ENCODE measurements at places on chromosomes 5 and 9. TPM values are rescaled to one million over a fixed set of nuclear protein-coding genes. Genes with fewer than 3 reads are reported as not detected.

DNA sequence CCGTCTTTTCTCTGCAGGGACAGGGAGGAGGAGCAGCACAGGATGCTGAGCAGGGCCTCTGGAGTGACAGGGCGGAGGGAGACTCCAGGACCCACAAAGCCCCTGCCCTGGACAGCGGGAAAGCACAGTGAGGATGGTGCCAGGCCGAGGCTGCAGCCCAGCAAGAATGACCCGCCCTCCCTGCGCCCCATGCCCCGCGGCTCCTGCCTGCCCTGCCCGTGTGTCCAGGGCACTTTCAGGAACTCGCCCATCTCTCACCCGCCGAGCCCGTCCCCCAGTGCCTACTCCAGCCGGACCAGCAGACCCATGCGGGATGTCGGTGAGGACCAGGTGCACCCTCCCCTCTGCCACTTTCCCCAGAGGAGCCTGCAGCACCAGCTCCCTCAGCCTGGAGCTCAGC lies 9.1 kb upstream of the EXOC3 start:
- H3K27ac ChIP-seq = no peak overlapping the region
- no peaks in the 10 kb centered on the region for H3K4me1 ChIP-seq
- no peaks in the 10 kb centered on the region for H3K27me3 ChIP-seq
- no peak overlapping the region for H3K4me3 ChIP-seq
- H3K36me3 ChIP-seq = no peaks in the 10 kb centered on the region

GRCh38 chr9:114278356-114278755 lies 44.5 kb upstream of the ORM1 start:
- H3K27me3 ChIP-seq = no peaks in the 10 kb centered on the region
- no peak overlapping the region for H3K27ac ChIP-seq
- H3K4me1 ChIP-seq = no peaks in the 10 kb centered on the region
- DNase-seq = no peak

DNA sequence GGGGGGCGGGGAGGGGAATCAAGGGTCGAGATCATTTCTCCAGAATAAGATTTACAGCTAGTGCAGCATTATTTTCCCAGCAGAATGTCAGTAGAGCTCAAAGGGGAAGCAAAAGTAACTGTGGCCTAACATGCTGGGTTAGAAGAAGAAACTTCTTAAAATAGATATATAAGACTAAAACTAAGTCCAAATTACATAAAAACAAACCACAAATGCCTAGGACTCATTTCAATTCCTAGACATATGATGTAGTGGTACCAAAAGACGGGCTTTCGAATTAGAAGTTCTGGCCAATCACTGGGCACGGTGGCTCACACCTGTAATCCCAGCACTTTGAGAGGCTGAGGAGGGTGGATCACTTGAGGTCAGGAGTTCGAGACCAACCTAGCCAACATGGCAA lies 20.8 kb upstream of the MELK start:
- no peaks in the 10 kb centered on the region for H3K4me1 ChIP-seq
- H3K27me3 ChIP-seq = no peaks in the 10 kb centered on the region
- no peak overlapping the region for H3K27ac ChIP-seq

GRCh38 chr5:30839956-30840355 lies 353.5 kb upstream of the CDH6 start:
- no peak overlapping the region for H3K4me3 ChIP-seq
- H3K4me1 ChIP-seq = no peaks in the 10 kb centered on the region
- DNase-seq = no peak
- H3K27me3 ChIP-seq = no peaks in the 10 kb centered on the region

DNA sequence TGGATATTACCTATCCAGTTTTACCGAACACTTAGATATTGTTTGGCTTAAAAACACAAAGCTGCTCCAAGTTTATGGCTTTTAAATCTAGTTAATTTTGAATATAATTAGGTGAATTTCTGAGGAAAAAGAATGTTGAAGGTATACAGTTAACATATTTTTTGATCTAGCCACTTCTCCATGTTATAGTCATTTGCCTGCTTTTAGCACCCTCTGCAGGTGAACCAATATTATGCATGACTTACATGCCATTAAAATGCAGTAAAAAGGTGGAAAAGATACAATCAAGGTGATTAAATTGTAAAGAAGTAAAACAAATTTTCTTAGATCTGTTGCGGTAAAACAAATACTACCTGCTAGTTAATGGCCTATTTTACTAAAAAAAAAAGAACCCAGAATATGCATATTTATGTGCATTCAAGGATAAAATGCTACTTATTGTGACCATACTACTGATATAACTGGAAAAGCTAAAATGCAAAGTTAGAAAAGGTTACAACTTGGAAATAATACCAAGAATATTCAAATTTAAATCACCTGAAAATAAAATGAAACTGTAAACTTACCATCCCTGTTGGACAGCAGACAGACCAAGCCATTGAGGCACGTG lies 132.1 kb downstream of the AP3B1 start:
- DNase-seq = no peak
- no peaks in the 10 kb centered on the region for H3K4me1 ChIP-seq

GRCh38 chr9:70250221-70250620 lies 8.6 kb upstream of the SMC5 start:
- DNase-seq = no peak
- no peaks in the 10 kb centered on the region for H3K4me1 ChIP-seq
- no peaks in the 10 kb centered on the region for H3K27me3 ChIP-seq
- no peak overlapping the region for H3K27ac ChIP-seq

GRCh38 chr9:137367506-137368430 lies 55.2 kb downstream of the EXD3 start:
- H3K4me3 ChIP-seq = no peak overlapping the region
- no peaks in the 10 kb centered on the region for H3K4me1 ChIP-seq
- H3K27ac ChIP-seq = peak overlapping the region; percentile 38
- H3K27me3 ChIP-seq = no peaks in the 10 kb centered on the region
- no peaks in the 10 kb centered on the region for H3K36me3 ChIP-seq
- peak; percentile 43 for DNase-seq

- no peak for DNase-seq
- H3K27ac ChIP-seq = no peak overlapping the region
- H3K4me1 ChIP-seq = peaks cover 2% of the 10 kb centered on the region
These were observed 185.2 kb upstream of the NREP start for GRCh38 chr5:111942201-111942600.

- no peaks in the 10 kb centered on the region for H3K27me3 ChIP-seq
- no peak overlapping the region for H3K4me3 ChIP-seq
- no peak overlapping the region for H3K27ac ChIP-seq
- no peak for DNase-seq
- no peaks in the 10 kb centered on the region for H3K36me3 ChIP-seq
These were observed 406.6 kb downstream of the MAT2B start for GRCh38 chr5:163912046-163912445.

DNA sequence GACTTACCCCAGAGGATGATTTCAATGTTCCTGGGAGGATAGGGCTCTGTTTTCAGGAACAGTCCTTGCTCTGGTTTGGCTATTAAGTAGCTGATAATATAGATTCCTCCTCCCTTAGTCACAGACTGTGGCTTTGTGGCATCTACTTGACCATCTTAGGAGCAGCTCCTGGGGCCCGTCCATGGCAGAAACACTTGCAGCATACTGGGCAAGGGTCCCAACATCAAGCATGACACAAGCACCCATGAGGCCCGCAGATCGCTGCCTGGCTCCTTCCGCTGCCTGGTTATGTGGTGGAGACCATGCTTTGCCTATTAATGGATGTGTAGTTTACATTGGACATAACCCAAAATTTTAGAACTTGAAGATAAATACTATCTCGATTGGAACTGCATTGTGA lies 170.1 kb downstream of the ICE1 start:
- H3K4me3 ChIP-seq = no peak overlapping the region
- H3K27ac ChIP-seq = no peak overlapping the region
- H3K4me1 ChIP-seq = no peaks in the 10 kb centered on the region
- no peaks in the 10 kb centered on the region for H3K27me3 ChIP-seq
- DNase-seq = no peak

- H3K4me3 ChIP-seq = no peak overlapping the region
- H3K27ac ChIP-seq = no peak overlapping the region
- H3K36me3 ChIP-seq = no peaks in the 10 kb centered on the region
- H3K4me1 ChIP-seq = no peaks in the 10 kb centered on the region
- no peaks in the 10 kb centered on the region for H3K27me3 ChIP-seq
- peak; percentile 39 for DNase-seq
These were observed 75.7 kb upstream of the FBXW11 start for GRCh38 chr5:172082180-172082579.

- H3K4me3 ChIP-seq = no peak overlapping the region
- peaks cover 4% of the 10 kb centered on the region for H3K4me1 ChIP-seq
- H3K27ac ChIP-seq = no peak overlapping the region
- DNase-seq = no peak
- H3K27me3 ChIP-seq = no peaks in the 10 kb centered on the region
- no peaks in the 10 kb centered on the region for H3K36me3 ChIP-seq
These were observed 44.6 kb downstream of the TSSK1B start for GRCh38 chr5:113390224-113390623.

GRCh38 chr9:125227761-125228160 lies 13.4 kb downstream of the HSPA5 start:
- peaks cover 24% of the 10 kb centered on the region for H3K36me3 ChIP-seq
- no peak for DNase-seq
- no peaks in the 10 kb centered on the region for H3K4me1 ChIP-seq
- no peaks in the 10 kb centered on the region for H3K27me3 ChIP-seq

GRCh38 chr5:109697339-109697738 lies 7.6 kb downstream of the MAN2A1 start:
- no peaks in the 10 kb centered on the region for H3K4me1 ChIP-seq
- no peak for DNase-seq
- no peak overlapping the region for H3K27ac ChIP-seq
- no peaks in the 10 kb centered on the region for H3K27me3 ChIP-seq
- peaks cover 6% of the 10 kb centered on the region for H3K36me3 ChIP-seq

- H3K4me3 ChIP-seq = no peak overlapping the region
- no peaks in the 10 kb centered on the region for H3K36me3 ChIP-seq
- DNase-seq = peak; percentile 3
These were observed 22.6 kb downstream of the PLAC8L1 start for GRCh38 chr5:146082798-146083197.

DNA sequence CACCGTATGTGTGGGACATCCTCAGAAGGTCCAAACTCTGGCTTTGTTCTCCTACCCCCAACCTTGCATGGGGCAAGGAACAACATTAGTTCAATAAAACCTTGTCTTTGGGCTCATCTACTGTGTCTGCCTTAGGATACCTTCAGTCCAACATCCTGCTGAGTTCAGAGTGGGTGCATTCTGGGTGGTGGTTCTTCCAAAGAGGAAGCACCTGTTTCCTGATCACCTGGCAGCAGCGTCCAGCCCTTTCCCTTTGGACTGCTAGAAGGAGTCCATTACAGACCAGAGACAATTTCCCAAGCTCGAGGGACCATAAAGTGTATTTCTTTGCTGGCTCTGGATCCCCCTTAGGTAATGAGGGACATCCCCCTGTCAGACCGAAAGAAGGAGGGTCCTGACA lies 154.1 kb downstream of the SEMA6A start:
- H3K4me3 ChIP-seq = no peak overlapping the region
- no peak overlapping the region for H3K27ac ChIP-seq
- no peak for DNase-seq
- H3K27me3 ChIP-seq = no peaks in the 10 kb centered on the region
- H3K4me1 ChIP-seq = no peaks in the 10 kb centered on the region

DNA sequence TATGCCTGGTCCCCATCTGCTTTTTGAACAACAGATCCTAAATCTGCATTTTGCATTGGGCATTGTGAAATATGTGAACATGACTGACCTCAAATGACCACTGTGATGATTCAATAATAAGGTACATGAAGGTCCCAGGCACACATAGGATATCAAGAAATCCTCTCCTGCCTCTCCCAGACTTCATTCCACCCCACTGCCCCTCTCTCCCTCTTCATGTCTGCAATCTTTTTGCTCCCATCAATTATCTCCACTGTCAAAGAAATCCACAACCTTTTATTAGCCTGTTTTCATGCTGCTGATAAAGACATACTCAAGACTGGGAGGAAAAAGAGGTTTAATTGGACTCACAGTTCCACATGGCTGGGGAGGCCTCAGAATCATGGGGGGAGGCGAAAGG lies 476.7 kb downstream of the CTNND2 start:
- H3K4me1 ChIP-seq = no peaks in the 10 kb centered on the region
- no peaks in the 10 kb centered on the region for H3K27me3 ChIP-seq
- no peak overlapping the region for H3K27ac ChIP-seq
- DNase-seq = no peak
- no peaks in the 10 kb centered on the region for H3K36me3 ChIP-seq

GRCh38 chr5:14464096-14464495 lies 117.5 kb upstream of the OTULINL start:
- peaks cover 68% of the 10 kb centered on the region for H3K36me3 ChIP-seq
- no peaks in the 10 kb centered on the region for H3K4me1 ChIP-seq
- no peak overlapping the region for H3K4me3 ChIP-seq
- H3K27me3 ChIP-seq = no peaks in the 10 kb centered on the region
- DNase-seq = no peak

- no peaks in the 10 kb centered on the region for H3K27me3 ChIP-seq
- H3K36me3 ChIP-seq = no peaks in the 10 kb centered on the region
- H3K4me1 ChIP-seq = peaks cover 2% of the 10 kb centered on the region
These were observed 95.2 kb downstream of the APTX start for GRCh38 chr9:32906213-32906612.

- H3K27ac ChIP-seq = no peak overlapping the region
- DNase-seq = no peak
- H3K36me3 ChIP-seq = no peaks in the 10 kb centered on the region
- H3K4me1 ChIP-seq = no peaks in the 10 kb centered on the region
- H3K4me3 ChIP-seq = no peak overlapping the region
- H3K27me3 ChIP-seq = peaks cover 7% of the 10 kb centered on the region
These were observed 180.2 kb upstream of the ZNF618 start for GRCh38 chr9:113695901-113696300.

DNA sequence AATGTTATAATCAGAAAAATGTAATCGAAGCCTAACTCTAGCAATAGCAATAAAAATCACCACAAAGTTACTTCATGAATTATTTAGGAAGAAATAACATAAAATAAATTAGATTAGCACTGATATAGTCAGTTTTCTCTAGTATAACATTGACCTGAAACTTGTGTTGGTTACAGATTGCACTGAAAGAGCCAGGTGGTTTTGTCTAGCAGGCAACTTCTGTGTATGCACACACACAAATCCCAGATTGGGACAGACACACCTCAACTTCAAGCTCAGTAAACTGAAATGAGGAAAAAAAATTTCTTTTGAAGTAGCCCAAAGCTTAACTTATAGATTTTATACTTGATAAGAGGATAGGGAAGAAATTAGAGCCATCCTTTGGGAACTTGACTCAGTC lies 129.3 kb downstream of the EFNA5 start:
- no peaks in the 10 kb centered on the region for H3K27me3 ChIP-seq
- H3K4me1 ChIP-seq = peaks cover 8% of the 10 kb centered on the region
- peaks cover 11% of the 10 kb centered on the region for H3K36me3 ChIP-seq
- DNase-seq = no peak
- H3K4me3 ChIP-seq = no peak overlapping the region
- H3K27ac ChIP-seq = no peak overlapping the region

- no peaks in the 10 kb centered on the region for H3K4me1 ChIP-seq
- no peaks in the 10 kb centered on the region for H3K36me3 ChIP-seq
- no peaks in the 10 kb centered on the region for H3K27me3 ChIP-seq
- H3K27ac ChIP-seq = no peak overlapping the region
These were observed 34.4 kb downstream of the SARDH start for GRCh38 chr9:133703591-133704399.

- H3K4me1 ChIP-seq = no peaks in the 10 kb centered on the region
- no peaks in the 10 kb centered on the region for H3K27me3 ChIP-seq
- peak; percentile 82 for DNase-seq
- no peak overlapping the region for H3K4me3 ChIP-seq
- peaks cover 66% of the 10 kb centered on the region for H3K36me3 ChIP-seq
These were observed 10.3 kb downstream of the CNOT8 start for GRCh38 chr5:154868702-154869101.

The SLC1A3 gene
- total RNA-seq = 4.2 TPM

The C5orf58 gene
- not detected for total RNA-seq

The MARCHF11 gene
- total RNA-seq = 26.6 TPM

The ACSL6 gene
- total RNA-seq = 0.73 TPM

The HRH2 gene
- 2.7 TPM for total RNA-seq

The HAVCR1 gene
- total RNA-seq = 0.59 TPM

The SLC36A3 gene
- total RNA-seq = not detected

The CCDC171 gene
- total RNA-seq = 6.3 TPM

The PDGFRB gene
- 5.4 TPM for total RNA-seq
